ENCODE measurements at places on chromosomes 7 and 10.

DNA sequence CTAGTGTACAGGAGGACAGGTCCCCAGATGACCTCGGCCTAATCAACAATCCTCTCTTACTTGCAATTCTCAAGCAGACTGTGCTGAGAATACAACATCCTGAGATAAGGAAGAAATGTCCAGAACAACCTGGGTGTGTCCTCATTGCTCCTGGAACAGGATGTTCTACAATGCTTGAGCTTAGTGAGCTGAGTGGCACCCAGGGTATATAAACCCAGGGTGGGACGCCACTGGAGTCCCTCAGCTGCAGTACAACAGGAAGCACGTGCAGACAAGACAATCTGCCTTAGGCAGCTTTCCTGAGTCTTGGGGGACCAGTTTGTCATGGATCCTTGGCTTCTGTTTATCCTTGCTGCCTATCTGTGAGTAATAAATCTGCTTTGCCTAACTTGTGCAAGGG, 27.7 kb upstream of the SLC25A13 start:
- DNase-seq = no peak

DNA sequence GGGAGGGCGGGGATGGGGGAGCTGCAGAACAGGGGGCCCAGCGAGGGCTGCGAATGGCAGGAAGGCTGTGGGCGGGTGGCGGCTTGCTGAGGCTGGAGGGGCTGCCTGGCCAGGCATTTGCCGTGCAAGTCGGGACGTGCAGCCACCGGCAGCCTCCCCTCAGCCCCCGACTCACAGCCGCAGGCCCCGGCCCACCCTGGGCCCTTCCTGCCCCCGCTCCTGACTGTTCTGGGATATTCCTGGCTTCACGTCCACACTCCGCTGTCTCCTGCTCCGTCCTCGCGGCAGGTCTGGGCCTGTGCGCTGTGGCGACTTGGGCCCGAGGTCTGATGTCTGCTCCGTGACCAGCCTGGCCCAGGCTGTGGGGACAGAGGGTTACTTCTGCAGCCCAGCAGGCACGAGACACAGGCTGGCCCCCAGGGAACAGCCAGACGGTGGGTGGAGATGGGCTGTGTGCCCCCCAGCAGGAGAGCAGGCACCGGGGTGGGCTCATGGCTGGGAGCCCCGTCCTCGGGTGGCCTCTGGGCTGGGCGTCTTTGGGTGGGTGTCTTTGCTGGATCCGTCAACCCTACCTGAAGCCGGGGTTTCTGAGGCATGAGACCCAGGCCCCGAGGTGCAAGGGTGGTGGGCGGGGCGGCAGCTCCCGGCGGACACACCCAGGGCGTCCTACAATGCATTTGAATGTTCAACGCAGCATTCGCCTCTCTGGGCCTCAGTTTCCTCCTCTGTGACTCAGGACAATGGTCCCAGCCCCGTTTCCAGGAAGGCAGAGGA, 86.5 kb downstream of the FOXL3 start:
- DNase-seq = no peak

DNA sequence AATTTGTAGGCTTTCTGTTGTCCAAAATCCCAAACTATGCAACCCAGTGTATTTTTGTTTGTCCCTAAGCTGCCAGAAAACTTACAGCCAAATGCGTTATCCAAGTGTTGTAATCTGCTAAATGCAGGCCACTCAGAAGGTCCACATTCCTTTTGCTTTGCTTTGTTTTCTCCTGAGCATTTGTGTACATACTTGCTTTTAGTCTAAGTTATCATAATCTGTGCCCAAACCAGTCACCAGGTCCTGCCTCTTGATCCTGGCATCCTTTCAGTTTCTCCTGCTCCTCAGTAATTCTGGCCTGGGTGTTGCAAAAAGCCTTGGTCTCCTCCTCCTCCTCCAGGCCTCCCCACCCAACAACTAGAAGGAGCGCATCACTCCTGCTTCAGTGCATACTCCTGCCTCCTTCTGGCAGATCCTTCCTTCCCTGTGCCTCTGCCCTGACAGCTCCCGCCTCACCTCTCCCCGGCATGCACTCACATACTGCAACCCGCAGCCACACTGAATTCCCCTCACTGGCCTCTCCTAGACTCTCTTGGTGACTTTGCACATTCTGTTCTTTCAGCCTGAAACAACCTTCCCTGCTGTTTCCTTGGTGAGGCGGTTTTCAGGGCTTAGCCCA, 2.3 kb downstream of the DENND2A start:
- DNase-seq = no peak

DNA sequence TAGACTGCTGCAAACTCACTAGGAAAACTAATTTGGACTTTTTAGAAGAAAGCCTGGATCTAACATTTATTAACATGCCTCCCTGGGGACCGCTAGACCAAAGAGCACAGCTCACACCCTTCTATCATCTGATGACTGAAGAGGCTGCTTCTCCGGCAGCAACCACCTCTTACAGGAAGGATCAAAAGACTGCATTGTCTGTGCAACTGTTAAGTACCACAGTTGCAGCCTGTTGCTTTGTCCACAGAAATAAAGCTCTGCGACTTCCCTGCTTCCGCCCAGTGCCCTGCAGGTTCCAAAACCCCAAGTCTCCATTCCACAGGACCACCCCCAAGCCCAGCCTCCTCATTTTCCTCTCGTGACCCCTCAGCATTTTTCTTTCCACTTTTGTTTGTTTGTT, 14.0 kb upstream of the PODXL start:
- no peak for DNase-seq

GRCh38 chr10:52466464-52466863, 152.4 kb downstream of the DKK1 start:
- no peak for DNase-seq

DNA sequence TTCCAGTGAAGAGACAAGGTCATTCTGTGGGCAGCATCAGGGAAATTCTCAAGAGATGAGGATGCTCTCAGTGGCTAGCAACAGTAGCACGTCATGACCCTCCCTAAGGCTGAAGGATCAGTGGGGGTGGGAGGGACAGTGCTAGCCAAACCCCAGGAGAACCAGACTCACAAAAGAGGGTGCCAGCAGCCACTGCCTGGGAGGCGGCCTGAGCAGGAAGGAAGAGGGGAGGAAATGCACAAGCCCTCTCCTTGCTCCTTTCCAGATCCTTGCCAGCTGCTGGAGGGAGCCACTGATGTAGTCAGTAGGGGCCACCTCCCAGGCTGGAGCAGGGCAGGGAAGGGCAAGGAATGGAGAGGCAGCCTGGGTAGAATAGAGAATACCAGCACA, 302.7 kb downstream of the RPS24 start:
- DNase-seq = no peak

DNA sequence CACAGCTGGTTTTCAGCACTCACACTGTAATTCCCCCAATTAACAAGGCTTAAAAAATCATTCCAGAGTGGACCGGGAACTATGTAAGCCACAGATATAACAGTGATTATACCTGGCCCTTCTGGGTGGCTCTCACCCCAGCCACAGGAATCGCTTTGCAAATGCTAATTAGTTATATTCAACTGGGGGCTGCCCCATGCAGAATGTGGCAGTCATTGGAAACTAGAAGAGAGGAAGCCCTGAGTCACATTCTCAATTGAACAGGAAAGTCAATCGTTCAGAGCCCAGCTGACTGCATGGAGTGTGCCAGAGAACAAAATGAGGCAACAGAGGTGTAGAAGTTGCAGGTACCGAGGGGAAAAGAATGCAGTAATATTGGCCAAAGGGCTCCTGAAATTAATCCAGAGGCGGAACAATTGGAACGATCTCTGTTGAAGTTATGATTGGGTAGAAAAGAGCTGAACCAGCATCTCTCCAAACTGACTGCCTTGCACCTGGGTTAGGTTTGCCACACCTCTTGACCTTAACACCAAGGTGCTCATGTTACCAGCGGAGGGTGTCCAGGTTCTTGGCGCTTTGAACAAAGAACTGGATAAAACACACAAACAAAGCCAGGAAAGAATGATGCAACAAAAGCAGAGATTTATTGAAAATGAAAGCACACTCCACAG, 909.7 kb upstream of the AUTS2 start:
- no peak for DNase-seq

DNA sequence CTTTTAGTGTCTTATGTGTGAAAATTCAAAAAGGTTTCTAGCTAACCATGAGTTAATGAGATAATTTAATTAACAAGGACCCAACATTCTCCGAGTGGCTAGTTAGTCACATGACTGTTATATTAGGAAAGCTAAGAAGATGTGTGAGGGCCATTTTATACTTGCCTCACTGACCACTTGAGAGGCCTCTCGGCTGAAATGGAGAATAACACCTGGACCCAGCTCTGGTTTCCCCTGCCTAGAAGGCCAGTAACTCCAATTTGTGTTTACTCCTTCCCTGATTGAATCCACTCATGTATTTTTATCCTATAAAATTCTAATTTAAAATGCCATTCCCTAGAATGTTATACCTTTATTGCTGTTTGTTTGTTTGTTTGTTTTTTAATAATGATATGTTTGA, 1091.2 kb downstream of the KCNMA1 start:
- DNase-seq = no peak

Measured in stimulated activated CD4-positive, alpha-beta T cell treated with anti-CD3 and anti-CD28 coated beads, Interleukin-1b, Interleukin-23, amount 100 ng/mL, for 48 hours (primary cell).